ENCODE measurements at places on chromosomes 5 and 9. TPM values are rescaled to one million over a fixed set of nuclear protein-coding genes. Genes with fewer than 3 reads are reported as not detected.

DNA sequence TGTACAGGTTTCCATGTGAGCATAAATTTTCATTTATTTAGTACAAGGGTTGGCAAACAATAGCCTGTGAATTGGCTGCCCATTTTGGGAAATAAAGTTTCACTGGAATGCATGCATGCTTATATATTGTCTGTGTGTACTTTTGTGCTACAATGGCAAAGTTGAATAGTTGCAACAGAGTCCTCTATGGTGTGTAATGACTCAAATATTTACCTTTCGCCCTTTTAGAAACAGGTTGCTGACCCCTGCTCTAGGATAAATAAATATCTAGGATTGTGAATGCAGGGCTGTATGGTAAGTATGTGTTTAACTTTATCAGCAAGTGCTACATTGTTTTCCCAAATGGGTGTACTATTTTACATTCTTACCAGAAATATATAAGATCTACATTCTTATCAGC is 47.2 kb downstream of the XRCC4 start:
- DNase-seq: no peak

Gene LCN10
- 40.6 TPM for total RNA-seq

GRCh38 chr9:99113414-99114048 is 8.6 kb downstream of the TGFBR1 start:
- no peak for DNase-seq

GRCh38 chr5:54159153-54159892 is 151.1 kb downstream of the ARL15 start:
- no peak for DNase-seq

DNA sequence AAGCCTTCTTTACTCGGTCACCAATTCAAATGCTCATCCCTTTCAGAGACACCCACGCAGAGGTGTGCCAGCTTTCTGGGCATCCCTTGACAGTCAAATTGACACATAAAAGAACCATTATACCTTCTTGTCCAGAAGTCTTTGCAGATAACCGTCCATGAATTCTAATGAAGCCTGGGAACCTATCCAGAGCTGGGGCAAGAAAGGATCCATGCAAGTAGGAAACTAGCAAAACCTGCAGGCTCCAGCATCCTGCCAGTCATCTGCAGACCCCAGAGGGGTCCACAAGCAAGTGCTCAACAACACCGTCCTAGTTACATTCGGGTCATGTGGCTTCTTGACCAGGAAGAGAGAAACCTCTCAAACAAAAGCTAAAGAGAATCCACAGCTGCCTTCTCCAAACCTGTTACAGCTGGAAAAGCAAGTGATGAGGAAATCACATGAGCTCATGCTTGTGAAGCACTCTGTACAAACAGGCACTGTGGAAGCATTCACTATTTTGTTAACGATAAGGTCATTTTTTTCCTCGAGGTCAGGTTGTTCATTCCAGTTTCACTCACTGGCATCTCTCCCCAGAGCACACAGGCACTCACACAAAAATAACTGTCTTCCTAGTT is 80.2 kb upstream of the DMRT1 start:
- no peak for DNase-seq

Gene CDKN2B-AS1
- total RNA-seq: 1.5 TPM

DNA sequence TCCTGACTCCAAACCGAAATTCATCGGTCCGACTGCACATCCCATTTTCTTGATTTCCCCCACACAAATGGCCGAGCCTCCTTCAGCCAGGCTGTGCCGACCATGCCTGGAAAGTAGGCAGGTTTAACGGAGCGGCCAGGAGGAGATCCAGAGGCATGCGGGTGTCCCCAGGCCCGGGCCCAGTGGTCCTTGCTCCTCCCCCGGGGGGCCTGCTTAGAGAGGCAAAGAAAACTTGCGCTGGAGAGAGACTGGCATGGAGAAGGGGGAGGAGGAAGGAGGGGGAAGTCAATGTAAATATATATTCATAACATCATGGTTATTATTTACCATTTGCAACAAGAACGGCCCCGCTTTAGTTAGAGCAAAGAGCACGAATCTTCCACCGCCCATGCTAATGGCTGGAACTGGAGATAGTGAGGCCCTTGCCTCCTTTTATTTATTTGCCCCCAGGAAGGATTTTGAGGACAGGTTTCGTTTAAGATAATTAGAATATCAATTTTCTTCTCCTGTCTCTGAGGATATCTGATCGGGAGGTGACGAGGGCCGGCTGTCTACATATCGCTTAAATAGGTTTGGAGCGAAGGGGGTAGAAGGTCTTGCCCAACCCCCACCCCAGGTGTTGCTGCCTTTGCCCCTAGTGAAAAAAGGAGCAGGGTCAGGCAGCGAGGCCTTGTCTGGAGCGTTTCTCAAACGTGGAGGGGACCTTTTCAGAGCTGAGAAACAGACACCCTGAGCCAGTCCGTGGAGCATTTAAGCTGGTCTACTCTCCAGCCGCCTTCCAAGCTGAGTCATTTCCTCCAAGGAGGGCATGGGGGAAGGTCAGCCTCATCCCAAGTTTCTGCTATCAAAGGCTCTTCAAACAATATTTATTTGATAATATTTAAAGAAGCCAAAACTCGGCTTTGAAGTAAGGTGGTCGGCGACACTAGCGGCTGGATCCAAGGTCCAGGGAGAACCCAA is 2.5 kb downstream of the BARHL1 start:
- no peak for DNase-seq

Gene MARVELD2
- 32.4 TPM for total RNA-seq

Gene DHX29
- 29.8 TPM for total RNA-seq

- no peak for DNase-seq
These were observed 79.2 kb downstream of the C9orf152 start for GRCh38 chr9:110128664-110129329.

Data from ureter (tissue), 1 donor.